Effector memory CD8-positive, alpha-beta T cell (primary cell): ENCODE measurements at places on chromosomes 5 and 9.
A peak's percentile ranks its signal among the peaks of the same experiment; 100 is the strongest.

GRCh38 chr9:2567922-2568321 is 53.7 kb upstream of the VLDLR start:
- no peaks in the 10 kb centered on the region for H3K4me1 ChIP-seq
- H3K27ac ChIP-seq, result no peak overlapping the region
- H3K27me3 ChIP-seq, result no peaks in the 10 kb centered on the region
- no peak overlapping the region for H3K4me3 ChIP-seq

DNA sequence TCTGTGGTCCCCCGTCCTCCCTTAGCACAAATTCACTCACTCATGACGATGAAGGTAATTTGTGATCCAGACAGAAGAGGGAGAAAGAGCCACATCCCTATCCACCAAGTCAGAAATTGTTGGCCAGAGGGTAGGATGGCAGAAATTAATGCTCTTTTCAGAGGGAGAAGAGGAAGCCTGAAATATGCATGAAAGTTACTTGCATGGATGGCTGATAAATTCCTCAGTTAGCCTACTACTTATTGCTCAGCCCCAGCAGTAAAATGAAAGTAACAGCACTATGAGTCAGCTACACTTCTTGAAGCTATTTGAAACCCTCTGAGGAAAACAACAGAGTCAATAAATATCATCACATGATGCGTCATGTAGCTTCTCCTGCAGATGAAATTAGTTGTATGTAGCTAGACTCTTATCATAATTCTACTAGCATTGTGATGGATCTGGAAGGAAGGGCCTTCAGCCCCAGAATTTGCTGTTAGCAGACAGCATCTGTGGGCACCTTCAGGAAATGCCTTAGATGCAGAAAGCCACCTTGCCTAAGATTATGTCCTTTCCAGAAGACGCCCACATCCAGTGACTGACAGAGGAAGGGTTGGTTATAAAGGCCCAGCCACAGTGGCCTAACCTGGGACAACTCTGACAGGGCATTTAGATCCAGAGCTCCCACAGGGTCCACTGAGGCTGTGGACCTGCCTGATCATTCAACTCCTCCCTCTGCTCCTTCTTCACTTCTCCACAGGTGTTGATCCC is 81.2 kb upstream of the CCDC112 start:
- no peaks in the 10 kb centered on the region for H3K27me3 ChIP-seq
- no peak for DNase-seq
- no peak overlapping the region for H3K4me3 ChIP-seq
- H3K4me1 ChIP-seq, result no peaks in the 10 kb centered on the region
- H3K27ac ChIP-seq, result peak overlapping the region; percentile 45

DNA sequence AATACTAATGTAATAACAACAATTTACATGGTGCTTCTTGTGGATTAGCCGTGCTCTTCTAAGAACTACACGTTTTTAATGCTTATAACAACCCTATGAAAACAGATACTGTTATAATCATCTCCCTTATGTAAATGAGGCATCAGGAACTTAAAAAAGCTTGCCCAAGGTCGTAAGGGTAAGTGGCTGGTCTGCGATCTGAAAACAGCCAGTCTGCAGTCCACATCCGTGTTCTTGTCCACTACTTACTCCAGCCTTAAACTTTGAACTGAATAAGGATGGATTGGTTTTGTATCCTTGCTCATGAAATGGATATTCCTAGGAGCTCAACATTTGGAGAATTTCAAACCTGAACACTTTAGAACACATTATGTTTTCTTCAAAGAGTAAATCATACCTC is 26.7 kb downstream of the PAM start:
- H3K4me1 ChIP-seq, result peaks cover 36% of the 10 kb centered on the region
- peaks cover 2% of the 10 kb centered on the region for H3K36me3 ChIP-seq
- no peak for DNase-seq
- no peaks in the 10 kb centered on the region for H3K27me3 ChIP-seq

DNA sequence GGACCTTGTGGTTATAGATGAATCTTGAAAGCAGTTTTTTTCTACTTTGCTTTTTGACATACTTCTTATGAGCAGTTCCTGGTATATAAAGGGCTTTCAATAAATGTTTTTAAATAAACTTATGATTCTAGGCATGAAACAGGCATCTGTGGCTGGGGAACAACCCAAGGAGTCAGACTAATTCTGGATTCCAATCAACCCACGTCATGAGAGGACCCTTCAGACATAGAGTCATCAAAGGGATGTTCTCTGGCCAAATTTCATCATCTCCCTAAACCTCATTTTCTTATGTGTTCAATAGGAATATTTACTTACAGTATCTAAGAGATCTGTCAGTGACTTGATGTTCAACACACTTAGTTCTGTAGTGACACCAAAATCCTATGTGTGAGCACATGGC is 243.8 kb upstream of the ZNF462 start:
- no peaks in the 10 kb centered on the region for H3K27me3 ChIP-seq
- no peaks in the 10 kb centered on the region for H3K36me3 ChIP-seq
- H3K4me1 ChIP-seq, result no peaks in the 10 kb centered on the region

DNA sequence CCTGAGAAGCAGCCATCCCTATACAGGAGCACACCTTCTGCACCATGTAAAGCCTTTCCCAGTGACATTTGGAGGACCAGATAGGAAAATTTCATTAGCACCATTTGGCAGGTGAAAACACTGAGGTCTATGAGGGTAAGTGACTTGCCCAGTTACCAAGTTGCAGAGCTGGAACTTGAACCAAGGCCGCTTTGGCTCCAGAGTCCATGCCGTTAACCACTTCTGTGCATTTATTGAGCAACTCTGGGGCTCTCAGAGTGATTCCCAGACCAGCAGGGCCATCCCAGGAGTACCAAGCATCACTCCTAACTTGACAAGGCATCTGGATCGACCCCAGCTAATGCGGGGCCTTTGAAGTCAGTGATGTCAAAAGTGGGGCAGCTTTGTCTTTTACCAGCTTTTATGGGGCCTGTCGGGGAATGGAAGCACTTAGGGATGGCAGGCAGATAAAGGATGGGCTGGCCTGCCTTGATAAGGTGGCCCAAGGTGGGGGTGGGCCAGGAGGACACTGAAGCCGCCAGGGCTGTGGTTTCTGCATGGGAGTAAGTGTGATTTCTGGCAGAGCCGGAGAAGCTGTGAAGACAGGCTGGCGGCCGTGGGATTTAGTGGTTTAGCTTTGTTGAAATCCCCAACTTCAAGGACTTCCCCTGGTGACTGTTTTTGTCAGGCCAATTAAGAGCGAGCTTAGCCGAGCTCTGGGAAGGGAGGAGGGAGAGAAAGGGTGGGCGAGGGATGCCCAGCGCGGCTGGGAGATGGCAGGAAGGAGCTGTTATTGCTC is 127.3 kb downstream of the MACROH2A1 start:
- H3K4me3 ChIP-seq, result no peak overlapping the region
- H3K4me1 ChIP-seq, result no peaks in the 10 kb centered on the region
- DNase-seq, result no peak
- H3K27ac ChIP-seq, result no peak overlapping the region
- H3K36me3 ChIP-seq, result no peaks in the 10 kb centered on the region
- peaks cover 61% of the 10 kb centered on the region for H3K27me3 ChIP-seq

- no peak overlapping the region for H3K27ac ChIP-seq
- DNase-seq, result no peak
- no peaks in the 10 kb centered on the region for H3K36me3 ChIP-seq
- no peaks in the 10 kb centered on the region for H3K4me1 ChIP-seq
- H3K4me3 ChIP-seq, result no peak overlapping the region
Measured at GRCh38 chr9:71487061-71487460, 281.3 kb downstream of the CEMIP2 start.

- no peak for DNase-seq
- no peaks in the 10 kb centered on the region for H3K27me3 ChIP-seq
- H3K4me1 ChIP-seq, result peaks cover 42% of the 10 kb centered on the region
- H3K4me3 ChIP-seq, result peak overlapping the region; percentile 67
- H3K27ac ChIP-seq, result peak overlapping the region; percentile 81
Measured at GRCh38 chr5:156920861-156921431, 42.1 kb downstream of the TIMD4 start.

- no peak overlapping the region for H3K27ac ChIP-seq
- H3K27me3 ChIP-seq, result no peaks in the 10 kb centered on the region
- no peaks in the 10 kb centered on the region for H3K4me1 ChIP-seq
- H3K36me3 ChIP-seq, result no peaks in the 10 kb centered on the region
Measured at GRCh38 chr9:68416936-68417564, 60.6 kb downstream of the PGM5 start.

GRCh38 chr5:180830253-180831138 is 27.9 kb upstream of the MGAT1 start:
- peaks cover 26% of the 10 kb centered on the region for H3K36me3 ChIP-seq
- H3K4me1 ChIP-seq, result peaks cover 38% of the 10 kb centered on the region
- peak overlapping the region; percentile 99 for H3K27ac ChIP-seq
- peak overlapping the region; percentile 99 for H3K4me3 ChIP-seq
- DNase-seq, result peak; percentile 63

- peak overlapping the region; percentile 39 for H3K27ac ChIP-seq
- H3K27me3 ChIP-seq, result no peaks in the 10 kb centered on the region
- DNase-seq, result no peak
- H3K4me3 ChIP-seq, result no peak overlapping the region
- H3K4me1 ChIP-seq, result peaks cover 13% of the 10 kb centered on the region
Measured at GRCh38 chr5:10711562-10711961, 49.5 kb downstream of the DAP start.

DNA sequence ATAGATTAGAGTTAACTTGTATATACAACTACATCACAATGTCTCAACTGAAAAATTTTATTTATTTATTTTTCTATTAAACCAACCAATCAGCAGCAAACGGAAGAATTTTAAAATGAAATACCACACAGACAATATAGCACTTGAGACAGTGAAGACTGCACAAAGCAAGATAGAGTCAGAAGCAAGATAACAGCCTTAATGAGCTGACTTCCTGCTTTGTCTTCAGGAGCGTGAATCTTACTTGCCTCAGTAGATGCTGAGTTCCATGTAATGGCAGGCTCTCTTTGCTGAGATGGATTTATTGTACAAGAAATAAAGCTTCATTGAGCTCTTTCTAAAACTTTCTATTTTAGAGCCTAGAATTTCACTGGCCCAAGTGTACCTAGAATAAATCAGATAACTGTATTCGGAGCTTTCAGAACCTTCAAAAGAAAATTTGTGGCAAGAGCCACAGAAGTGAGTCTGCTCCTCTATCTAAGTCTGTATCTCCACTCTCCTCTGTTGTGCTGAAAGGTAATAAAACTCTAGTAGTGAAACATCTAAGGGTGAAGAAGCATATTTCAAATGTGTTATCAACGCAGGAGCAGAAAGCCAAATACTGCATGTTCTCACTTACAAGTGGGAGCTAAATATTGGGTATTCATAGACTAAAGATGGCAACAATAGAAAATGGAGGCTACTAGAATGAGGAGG is 83.3 kb upstream of the ANKRD55 start:
- no peak overlapping the region for H3K4me3 ChIP-seq
- no peaks in the 10 kb centered on the region for H3K36me3 ChIP-seq
- DNase-seq, result no peak
- no peaks in the 10 kb centered on the region for H3K4me1 ChIP-seq
- H3K27me3 ChIP-seq, result peaks cover 2% of the 10 kb centered on the region

DNA sequence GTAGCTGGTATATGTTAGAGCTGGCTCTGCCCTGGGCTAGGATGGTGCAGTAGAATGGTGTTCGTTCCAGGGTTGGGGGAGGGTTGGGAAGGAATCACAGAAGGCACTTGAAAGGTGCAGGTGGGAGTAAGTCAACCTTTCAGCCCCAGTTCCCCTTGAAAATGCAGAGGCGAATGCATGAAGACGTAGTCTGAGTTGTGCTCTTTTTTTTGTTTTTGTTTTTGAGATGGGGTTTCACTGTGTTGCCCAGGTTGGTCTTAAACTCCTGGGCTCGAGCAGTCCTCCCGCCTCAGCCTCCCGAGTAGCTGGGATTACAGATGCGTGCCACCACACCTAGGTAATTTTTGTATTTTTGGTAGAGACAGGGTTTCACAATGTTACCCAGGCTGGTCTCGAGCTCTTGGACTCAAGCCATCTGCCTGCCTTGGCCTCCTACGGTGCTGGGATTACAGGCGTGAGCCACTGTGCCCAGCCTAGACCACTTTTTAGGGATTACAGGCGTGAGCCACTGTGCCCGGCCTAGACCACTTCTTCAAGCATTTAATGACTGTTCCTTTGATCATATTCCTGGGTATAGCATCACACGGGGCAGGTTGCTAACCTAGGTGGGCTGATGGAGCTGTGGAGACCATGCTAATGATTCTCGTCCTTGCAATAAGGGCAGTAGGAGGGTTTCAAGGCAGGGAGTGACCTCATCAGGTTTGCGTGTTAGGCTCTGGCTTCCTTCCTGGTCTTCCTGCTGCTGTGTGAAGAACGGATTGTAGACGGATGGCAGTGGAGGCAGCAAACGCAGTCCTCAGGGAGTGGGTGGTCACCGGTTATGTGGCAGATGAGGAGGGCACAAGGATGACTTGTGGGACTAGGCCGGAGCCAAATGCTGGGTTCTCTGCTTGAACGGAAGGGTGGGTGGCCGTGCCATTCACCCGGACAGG is 13.7 kb downstream of the EHMT1 start:
- H3K27ac ChIP-seq, result peak overlapping the region; percentile 17
- H3K27me3 ChIP-seq, result no peaks in the 10 kb centered on the region
- H3K4me1 ChIP-seq, result peaks cover 40% of the 10 kb centered on the region
- DNase-seq, result no peak

GRCh38 chr5:75260708-75261107 is 24.0 kb upstream of the ANKRD31 start:
- no peaks in the 10 kb centered on the region for H3K36me3 ChIP-seq
- H3K4me3 ChIP-seq, result no peak overlapping the region
- H3K4me1 ChIP-seq, result peaks cover 3% of the 10 kb centered on the region
- no peak overlapping the region for H3K27ac ChIP-seq
- DNase-seq, result no peak
- peaks cover 44% of the 10 kb centered on the region for H3K27me3 ChIP-seq

- H3K4me1 ChIP-seq, result peaks cover 18% of the 10 kb centered on the region
- H3K27me3 ChIP-seq, result no peaks in the 10 kb centered on the region
- DNase-seq, result no peak
- peak overlapping the region; percentile 60 for H3K27ac ChIP-seq
- H3K36me3 ChIP-seq, result peaks cover 67% of the 10 kb centered on the region
Measured at GRCh38 chr5:459562-460272, 16.7 kb downstream of the EXOC3 start.

GRCh38 chr9:133080161-133080560 is 18.4 kb downstream of the CEL start:
- no peak for DNase-seq
- no peak overlapping the region for H3K4me3 ChIP-seq
- no peaks in the 10 kb centered on the region for H3K4me1 ChIP-seq
- H3K36me3 ChIP-seq, result no peaks in the 10 kb centered on the region

DNA sequence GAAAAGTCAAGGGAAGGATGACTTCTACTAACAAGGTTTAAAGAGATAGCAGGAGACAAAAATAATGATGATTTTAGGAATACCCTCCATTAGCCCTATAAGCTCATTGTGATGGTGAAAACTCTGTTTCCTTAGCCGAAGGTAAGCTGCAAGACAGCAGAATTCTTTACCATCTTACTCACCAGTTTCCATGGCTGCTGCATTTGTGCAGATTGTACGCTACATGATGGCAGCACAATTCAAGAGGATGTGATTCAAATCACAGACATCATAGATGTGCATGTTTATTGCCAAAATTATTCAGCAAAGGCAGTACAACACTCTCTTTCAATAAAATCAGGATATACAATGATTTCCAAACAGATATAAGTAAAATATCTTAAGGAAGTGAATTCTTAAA is 175.6 kb downstream of the SPATA31D1 start:
- no peaks in the 10 kb centered on the region for H3K27me3 ChIP-seq
- no peaks in the 10 kb centered on the region for H3K36me3 ChIP-seq
- no peak for DNase-seq
- no peak overlapping the region for H3K4me3 ChIP-seq

GRCh38 chr5:39114155-39114554 is 40.0 kb upstream of the RICTOR start:
- H3K4me3 ChIP-seq, result no peak overlapping the region
- peaks cover 30% of the 10 kb centered on the region for H3K4me1 ChIP-seq
- DNase-seq, result no peak
- H3K36me3 ChIP-seq, result peaks cover 79% of the 10 kb centered on the region
